GM23248 (cell line): ENCODE measurements at places on chromosomes 1 and 21. TPM values are rescaled to one million over a fixed set of nuclear protein-coding genes. Genes with fewer than 3 reads are reported as not detected.
A peak's percentile ranks its signal among the peaks of the same experiment; 100 is the strongest.

Gene AMY2B
- 0.63 and 0.94 TPM in 2 replicates for polyA plus RNA-seq

DNA sequence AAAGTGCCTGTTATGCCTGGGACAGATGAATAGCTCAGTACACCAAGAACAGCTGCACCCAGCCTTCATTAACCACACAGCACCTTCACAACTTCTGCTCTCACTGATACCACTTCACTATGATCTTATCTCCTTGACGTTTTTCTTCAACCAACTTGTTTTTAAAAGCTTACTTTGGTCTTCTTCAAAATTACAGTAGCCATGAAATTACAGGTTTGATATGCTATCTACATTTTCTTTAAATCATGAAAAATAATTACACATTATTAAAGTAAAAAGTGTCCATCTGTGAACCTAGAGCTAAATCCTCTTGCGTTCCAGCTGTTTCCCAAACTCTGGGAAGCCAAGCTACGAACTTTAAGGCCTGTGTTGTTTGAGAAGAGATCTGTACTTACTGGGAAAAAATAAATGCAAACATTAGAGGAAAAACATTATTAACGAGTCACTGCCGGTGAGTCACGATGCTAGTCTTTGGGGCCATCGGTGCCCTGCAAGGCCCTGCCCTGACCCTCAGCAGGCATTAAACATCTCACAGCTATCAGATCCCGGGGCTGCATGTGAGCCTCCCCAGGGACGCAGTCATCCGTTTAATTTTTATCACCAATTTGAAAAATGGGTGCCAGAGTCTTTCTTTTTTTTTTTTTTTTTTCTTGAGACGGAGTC, 56.3 kb upstream of the GPR153 start:
- H3K4me3 ChIP-seq = no peak overlapping the region
- H3K27ac ChIP-seq = peak overlapping the region; percentile 29
- H3K4me1 ChIP-seq = peaks cover 7% of the 10 kb centered on the region
- peak; percentile 73 for DNase-seq

Gene RGS8
- not detected in 2 replicates for polyA plus RNA-seq

DNA sequence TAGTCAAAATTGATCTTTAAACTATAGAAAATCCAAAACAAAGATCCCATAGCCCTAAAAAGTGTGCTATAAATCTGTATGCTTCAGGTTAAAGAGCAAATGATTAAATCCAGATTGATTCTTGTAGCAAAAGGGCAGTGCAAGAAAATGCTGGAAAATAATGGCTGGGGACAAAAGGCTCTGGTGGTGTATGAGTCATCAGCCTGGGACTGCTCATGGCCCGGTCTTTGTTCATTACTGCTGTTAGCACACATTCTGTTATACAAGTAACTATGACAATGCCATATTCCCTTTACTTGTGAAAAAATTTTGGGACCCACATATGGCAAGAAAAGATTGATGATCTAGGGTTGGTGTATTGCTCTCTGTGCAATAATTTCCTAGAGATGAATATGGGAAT, 89.1 kb downstream of the RWDD3 start:
- peaks cover 8% of the 10 kb centered on the region for H3K27me3 ChIP-seq
- H3K4me1 ChIP-seq = no peaks in the 10 kb centered on the region; the same call in 1 of the 2 replicates
- H3K36me3 ChIP-seq = no peaks in the 10 kb centered on the region
- H3K4me3 ChIP-seq = no peak overlapping the region
- H3K27ac ChIP-seq = no peak overlapping the region

Gene FAM151A
- polyA plus RNA-seq = 0.09 TPM in 1 of 2 replicates, not detected in the other
